ENCODE measurements at places on chromosomes 12 and 14.

GRCh38 chr14:36208690-36209278 is 32.3 kb upstream of the PTCSC3 start:
- no peak for DNase-seq

DNA sequence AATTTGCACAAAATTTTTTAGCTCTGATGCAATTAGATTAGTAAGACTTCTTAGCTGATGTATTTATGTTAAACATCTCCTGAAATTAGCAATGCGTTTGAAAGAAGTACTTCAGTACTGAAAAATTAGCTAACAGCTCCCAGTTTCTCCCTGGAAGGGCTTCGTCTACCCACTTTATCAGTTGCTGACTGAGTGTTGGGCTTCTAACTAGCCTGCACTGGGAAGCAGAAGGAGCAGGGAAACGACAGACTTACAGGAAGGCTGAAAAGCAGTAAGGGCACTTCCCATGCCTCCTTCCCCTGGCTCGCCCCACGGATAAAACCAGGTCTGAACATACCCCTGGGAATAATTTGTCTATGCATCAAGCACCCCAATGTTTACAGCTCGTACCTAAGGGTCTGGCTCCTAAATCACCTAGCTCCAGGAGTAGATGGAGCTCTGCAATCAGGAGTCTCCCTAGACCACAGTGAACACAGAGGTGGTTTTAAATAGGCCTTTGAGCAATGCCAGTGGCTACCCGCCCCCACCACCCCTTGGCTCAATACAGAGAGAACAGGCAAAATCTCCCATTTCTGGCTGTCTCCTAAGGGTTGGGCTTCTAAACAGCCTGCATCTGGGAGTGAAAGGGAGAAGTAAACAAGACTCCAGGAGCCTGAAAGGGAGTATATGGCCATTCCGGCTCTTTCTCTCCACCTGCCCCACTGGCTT is 23.7 kb downstream of the A2M start:
- DNase-seq: no peak

DNA sequence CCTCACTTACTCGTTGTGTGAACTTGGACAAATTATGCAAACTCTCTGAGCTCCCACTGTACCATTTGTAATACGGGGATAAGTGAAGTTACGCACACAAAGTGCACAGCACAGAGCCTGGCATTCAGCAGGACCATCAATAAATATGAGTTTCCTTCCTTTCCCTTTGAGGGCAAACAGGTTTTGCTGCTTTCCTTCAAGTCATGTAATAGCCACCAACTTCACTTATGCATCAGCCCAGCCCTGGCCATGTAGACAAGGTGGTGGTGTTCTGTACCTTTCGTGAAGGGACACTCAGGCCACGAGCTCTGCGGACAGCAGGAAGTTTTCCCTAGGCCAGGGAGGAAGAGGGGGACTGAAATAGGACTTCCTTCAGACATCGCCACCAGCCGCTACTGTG is 272.7 kb downstream of the CACNA1C start:
- DNase-seq: no peak

DNA sequence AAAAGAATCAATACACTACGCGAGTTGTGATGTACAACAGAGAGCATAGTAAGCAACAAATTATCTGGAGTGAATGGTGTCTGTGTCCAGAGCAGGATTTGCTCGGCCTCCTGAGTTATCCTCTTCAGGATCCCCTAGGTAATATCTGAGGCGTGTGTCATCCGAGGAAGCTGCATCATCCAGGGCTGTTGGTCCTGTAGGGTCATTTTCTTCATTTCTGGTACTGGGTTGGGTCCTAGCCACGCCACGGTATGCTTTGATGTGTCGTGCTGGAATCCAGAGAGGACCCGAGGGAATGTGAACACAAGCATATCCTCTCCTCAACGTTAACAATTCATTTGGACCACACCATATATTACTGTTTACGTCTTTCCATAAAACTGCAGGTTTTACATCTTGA is 19.0 kb upstream of the CLEC4E start:
- DNase-seq: no peak

- DNase-seq: peak; percentile 74
Observed at GRCh38 chr12:102059343-102059742, 2.4 kb downstream of the WASHC3 start.

GRCh38 chr12:99847936-99848335 is 136.8 kb downstream of the ANKS1B start:
- DNase-seq: no peak

- no peak for DNase-seq
Observed at GRCh38 chr12:130977743-130978095, 24.0 kb downstream of the ADGRD1 start.

- no peak for DNase-seq
Observed at GRCh38 chr14:47763188-47763854, 87.9 kb upstream of the MDGA2 start.

DNA sequence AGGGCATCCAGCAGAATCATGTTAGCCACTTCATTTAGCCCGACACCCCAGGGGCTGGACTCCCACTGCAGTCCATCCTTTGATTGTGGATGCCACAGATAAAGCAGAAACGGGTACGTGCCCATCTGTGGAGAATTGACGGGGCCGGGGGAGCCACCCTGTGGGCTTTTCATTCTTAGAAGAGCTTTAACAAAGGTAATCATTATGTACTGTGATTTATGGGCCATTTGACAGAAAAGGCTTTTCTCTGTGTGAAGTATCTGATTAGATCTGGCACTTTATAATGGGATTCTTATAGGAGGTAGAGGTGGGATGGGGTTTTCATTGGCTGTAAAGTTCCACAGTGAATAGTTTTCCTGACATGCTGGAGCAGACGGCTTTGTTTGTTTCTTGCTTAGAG is 40.4 kb downstream of the AACS start:
- no peak for DNase-seq

- DNase-seq: no peak
Observed at GRCh38 chr14:33120966-33121365, 182.3 kb downstream of the NPAS3 start.

GRCh38 chr12:111937429-111937828 is 75.5 kb downstream of the TMEM116 start:
- no peak for DNase-seq

GRCh38 chr14:73731111-73731510 is 16.9 kb upstream of the PNMA1 start:
- DNase-seq: no peak
